Muscle of leg (tissue), 16 donors: ENCODE measurements at places on chromosomes 4 and X.
A peak's percentile ranks its signal among the peaks of the same experiment; 100 is the strongest.

DNA sequence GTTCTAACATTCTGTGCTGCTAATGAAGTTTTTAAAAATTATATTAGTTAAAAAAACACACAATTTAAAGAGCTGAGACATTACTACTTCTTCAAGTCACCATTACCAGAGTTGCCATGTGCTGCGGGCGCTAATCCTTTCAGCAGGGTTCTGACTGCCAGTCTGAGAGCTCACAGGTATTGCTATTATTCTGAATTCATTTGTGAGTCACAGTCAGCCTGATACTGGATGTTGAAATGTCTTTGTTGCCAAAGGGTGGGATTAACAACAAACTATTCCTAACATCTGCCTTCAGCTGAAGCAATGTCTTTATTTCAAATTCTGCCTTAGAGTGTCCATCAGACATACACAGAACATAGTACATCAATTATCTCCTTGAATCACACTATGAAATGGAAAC is 197.1 kb upstream of the FGF13 start:
- H3K4me1 ChIP-seq, result no peaks in the 10 kb centered on the region
- DNase-seq, result no peak
- peaks cover 3% of the 10 kb centered on the region for H3K27me3 ChIP-seq
- H3K36me3 ChIP-seq, result no peaks in the 10 kb centered on the region
- H3K4me3 ChIP-seq, result no peak overlapping the region

DNA sequence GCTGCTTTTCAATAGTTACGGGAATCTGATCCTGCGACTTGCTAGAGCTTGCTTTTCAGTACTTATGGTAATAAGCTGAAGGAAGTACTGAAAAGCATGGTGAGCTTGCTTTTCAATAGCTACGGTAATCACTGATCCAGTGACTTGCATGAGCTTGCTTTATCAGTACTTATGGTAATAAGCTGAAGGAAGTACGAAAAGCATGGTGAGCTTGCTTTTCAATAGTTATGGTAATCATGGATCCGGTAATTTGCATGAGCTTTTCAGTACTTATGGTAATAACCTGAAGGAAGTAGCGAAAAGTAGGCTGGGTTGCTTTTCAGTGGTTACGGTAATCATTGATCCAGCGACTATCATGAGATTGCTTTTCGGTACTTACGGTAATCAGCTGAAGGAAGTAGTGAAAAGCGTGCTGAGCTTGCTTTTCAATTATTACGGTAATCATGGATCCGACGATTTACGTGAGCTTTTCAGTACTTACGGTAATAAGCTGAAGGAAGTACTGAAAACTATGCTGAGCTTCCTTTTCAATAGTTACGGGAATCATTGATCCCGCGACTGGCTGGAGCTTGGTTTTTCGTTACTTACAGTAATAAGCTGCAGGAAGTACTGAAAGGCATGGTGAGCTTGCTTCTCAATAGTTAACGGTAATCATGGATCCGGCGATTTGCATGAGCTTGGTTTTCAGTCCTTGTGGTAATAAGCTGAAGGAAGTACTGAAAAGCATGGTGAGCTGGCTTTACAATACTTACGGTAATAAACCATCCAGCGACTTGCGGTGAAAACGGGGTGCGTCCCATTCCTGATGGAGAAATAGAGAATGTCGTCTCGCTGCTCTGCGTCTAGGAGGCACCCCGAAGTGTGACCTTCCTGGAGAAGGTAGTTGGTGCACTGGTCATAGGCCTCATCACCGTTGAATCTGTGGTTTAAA is 6.5 kb downstream of the CRLF2 start:
- H3K4me1 ChIP-seq, result peaks cover 7% of the 10 kb centered on the region
- H3K36me3 ChIP-seq, result no peaks in the 10 kb centered on the region
- peak; percentile 93 for DNase-seq
- peak overlapping the region; percentile 35 for H3K4me3 ChIP-seq

GRCh38 chrX:455673-456072 is 69.0 kb upstream of the PPP2R3B start:
- H3K4me1 ChIP-seq, result no peaks in the 10 kb centered on the region
- no peaks in the 10 kb centered on the region for H3K36me3 ChIP-seq
- no peak overlapping the region for H3K27ac ChIP-seq
- H3K4me3 ChIP-seq, result no peak overlapping the region

DNA sequence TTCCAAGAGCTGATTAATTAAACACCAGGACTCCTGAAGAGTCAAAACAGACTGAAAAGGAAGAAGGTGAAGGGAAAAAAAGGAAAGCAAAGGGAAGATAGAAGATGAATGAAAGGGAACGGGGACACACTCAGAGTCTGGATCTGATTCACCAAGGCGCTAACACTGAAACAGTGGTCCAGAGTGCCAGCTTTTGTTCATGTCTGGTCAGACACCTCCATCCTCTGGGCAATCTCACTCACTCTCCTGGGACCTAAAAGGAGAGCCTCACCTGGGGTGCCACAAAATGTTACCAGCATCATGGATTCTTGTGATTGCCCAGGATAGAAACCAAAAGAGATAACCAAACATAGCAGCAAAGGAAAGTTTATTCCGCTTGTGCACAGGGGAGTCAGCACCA is 120.3 kb upstream of the AFF2 start:
- DNase-seq, result no peak
- H3K4me3 ChIP-seq, result no peak overlapping the region
- H3K27ac ChIP-seq, result no peak overlapping the region
- H3K27me3 ChIP-seq, result no peaks in the 10 kb centered on the region
- no peaks in the 10 kb centered on the region for H3K36me3 ChIP-seq

- no peaks in the 10 kb centered on the region for H3K27me3 ChIP-seq
- peaks cover 9% of the 10 kb centered on the region for H3K36me3 ChIP-seq
- DNase-seq, result no peak
- no peaks in the 10 kb centered on the region for H3K4me1 ChIP-seq
- H3K4me3 ChIP-seq, result no peak overlapping the region
- H3K27ac ChIP-seq, result no peak overlapping the region
Observed at GRCh38 chr4:182758273-182758672, 158.9 kb downstream of the DCTD start.

DNA sequence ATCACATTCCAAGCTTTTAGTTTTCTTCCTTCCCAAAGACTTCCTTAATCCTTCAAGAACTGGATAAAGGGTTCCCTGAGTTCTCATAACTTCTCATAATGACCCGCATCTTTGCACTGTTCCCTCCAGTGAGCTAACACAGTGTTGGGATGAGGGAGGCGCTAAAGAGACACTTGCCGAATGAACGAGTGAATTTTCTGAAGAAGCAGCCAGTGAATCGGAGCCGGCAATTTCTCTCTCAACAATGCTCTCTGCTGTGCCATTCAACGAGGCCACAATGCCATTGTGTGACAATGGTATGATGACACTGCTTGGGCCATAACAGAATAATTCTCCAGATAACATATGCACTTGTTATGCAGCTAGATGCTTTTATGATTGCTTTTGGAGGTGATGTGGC is 51.4 kb upstream of the ZFP42 start:
- no peaks in the 10 kb centered on the region for H3K36me3 ChIP-seq
- DNase-seq, result no peak
- no peaks in the 10 kb centered on the region for H3K4me1 ChIP-seq
- no peaks in the 10 kb centered on the region for H3K27me3 ChIP-seq
- H3K27ac ChIP-seq, result no peak overlapping the region

GRCh38 chr4:168537571-168537970 is 40.7 kb downstream of the PALLD start:
- no peak overlapping the region for H3K27ac ChIP-seq
- DNase-seq, result peak; percentile 82
- H3K4me3 ChIP-seq, result no peak overlapping the region
- no peaks in the 10 kb centered on the region for H3K4me1 ChIP-seq
- no peaks in the 10 kb centered on the region for H3K36me3 ChIP-seq
- H3K27me3 ChIP-seq, result no peaks in the 10 kb centered on the region

DNA sequence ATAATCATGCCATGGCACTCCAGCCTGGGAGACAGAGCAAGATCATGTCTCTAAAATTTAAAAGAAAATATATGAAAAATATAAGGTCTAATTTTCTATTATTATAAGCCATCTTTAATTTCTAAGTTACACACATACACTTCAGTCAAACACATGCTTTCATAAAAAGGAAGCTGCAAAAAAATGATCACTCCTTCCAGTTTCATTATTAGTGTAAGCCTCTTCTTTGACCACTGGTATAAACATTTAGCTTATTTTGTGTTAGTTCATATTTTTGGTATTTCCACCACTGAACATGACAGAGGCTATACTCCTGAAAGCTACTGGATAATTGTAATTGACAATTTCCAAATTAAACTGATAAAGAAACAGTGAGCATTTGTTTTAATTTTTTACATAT is 163.3 kb upstream of the USP38 start:
- H3K27me3 ChIP-seq, result no peaks in the 10 kb centered on the region
- H3K36me3 ChIP-seq, result no peaks in the 10 kb centered on the region
- no peak overlapping the region for H3K4me3 ChIP-seq
- H3K4me1 ChIP-seq, result no peaks in the 10 kb centered on the region

DNA sequence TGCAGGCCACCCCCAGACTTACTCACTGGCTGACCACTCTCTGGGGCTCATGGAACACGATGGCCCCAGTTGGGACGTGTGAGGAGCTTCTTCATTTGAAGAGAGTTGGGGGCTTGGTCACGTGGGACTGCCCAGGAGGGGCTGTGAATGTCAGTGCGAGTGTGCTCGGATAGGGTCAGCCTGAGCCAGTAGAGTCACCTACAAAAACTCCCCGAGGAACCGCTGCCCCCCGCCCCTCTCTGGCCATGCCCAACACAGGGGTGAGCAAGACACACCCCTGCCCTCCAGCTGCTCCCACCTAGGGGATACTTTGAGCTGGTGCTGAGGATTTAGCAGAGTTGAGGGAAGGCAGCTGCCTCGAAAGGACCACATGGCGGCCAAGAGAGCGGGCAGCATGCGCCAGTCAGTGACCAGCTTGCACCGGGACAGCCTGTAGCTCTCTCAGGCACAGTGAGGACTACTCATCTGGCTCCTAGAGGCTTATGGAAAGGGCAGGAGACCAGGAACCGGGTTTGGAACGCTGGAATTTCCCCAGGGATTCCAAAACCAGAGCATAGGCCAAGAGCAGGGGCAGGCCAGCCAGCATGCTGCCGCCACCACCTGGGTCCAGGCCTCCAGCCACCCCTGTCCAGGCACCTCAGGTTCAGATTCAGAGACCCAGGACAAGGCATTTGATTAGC is 8.4 kb downstream of the PNMA6E start:
- DNase-seq, result no peak
- peaks cover 7% of the 10 kb centered on the region for H3K4me1 ChIP-seq
- H3K36me3 ChIP-seq, result no peaks in the 10 kb centered on the region
- H3K27me3 ChIP-seq, result peaks cover 3% of the 10 kb centered on the region
- H3K27ac ChIP-seq, result no peak overlapping the region
- H3K4me3 ChIP-seq, result no peak overlapping the region

GRCh38 chr4:156197216-156197615 is 243.6 kb upstream of the CTSO start:
- peak; percentile 4 for DNase-seq
- no peaks in the 10 kb centered on the region for H3K36me3 ChIP-seq
- no peaks in the 10 kb centered on the region for H3K27me3 ChIP-seq
- H3K27ac ChIP-seq, result no peak overlapping the region

GRCh38 chr4:7721984-7722551 is 217.6 kb downstream of the AFAP1 start:
- peaks cover 22% of the 10 kb centered on the region for H3K27me3 ChIP-seq
- H3K4me3 ChIP-seq, result no peak overlapping the region
- peaks cover 3% of the 10 kb centered on the region for H3K36me3 ChIP-seq

DNA sequence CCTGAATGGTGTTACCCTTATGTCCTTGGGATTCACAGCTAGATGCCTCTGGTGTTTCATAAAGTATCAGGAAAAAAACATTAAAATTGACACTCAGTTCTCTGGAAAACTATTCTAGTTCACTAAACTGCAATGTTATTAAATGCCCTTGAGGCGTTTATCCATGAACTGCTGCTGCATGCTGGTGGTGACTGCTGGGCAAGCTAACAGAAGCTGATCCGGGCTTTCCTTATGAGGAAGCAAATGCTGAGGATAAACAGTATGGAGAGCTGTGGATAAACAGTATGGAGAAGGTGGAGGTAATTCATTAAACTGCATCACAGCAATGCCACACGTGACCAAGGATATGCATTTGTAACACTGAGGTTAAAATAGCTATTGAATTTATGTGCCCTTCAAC is 227.0 kb downstream of the NR3C2 start:
- H3K4me3 ChIP-seq, result no peak overlapping the region
- peaks cover 20% of the 10 kb centered on the region for H3K4me1 ChIP-seq
- no peaks in the 10 kb centered on the region for H3K27me3 ChIP-seq
- peak; percentile 42 for DNase-seq

- peaks cover 4% of the 10 kb centered on the region for H3K36me3 ChIP-seq
- H3K4me1 ChIP-seq, result peaks cover 3% of the 10 kb centered on the region
- DNase-seq, result no peak
- H3K4me3 ChIP-seq, result no peak overlapping the region
- H3K27me3 ChIP-seq, result no peaks in the 10 kb centered on the region
Observed at GRCh38 chr4:51851937-51852290, 9.0 kb downstream of the DCUN1D4 start.
